ENCODE measurements at places on chromosomes 7 and 10.

DNA sequence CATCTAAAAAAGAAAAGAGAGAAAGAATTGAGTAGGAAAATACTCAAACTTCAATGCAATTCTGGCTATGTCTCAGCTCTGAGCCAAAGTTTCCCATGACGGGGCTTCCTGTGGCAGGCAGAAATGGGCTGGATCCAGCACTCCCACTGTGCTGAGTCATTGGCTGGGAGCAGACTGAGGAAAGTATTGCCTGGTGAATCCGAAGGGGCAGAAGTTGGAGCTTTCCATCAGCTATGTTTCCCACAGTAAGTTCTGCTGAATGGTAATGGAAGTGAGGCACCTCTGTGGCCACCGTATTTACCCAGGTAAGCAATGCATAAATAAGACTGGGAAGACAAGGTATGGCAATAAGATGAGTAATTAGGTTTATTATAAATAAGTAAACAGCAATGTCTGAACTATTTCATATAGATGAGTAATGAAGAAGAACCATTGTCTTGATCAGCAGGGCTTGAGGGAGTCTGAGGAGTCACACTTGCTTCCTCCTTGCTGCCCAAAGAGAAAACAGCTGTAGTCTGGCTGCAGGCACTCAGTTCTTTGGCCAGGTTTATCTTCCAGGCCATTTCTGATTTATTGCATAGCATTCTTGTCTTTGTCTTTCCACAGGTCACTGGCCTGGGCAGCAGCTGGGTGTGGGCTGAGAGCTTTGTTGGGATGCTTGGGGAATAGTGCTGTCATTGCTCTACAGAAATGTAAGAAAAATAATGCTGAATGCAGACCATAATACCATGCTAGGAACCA lies 255.3 kb downstream of the DNAJB9 start:
- DNase-seq = no peak

DNA sequence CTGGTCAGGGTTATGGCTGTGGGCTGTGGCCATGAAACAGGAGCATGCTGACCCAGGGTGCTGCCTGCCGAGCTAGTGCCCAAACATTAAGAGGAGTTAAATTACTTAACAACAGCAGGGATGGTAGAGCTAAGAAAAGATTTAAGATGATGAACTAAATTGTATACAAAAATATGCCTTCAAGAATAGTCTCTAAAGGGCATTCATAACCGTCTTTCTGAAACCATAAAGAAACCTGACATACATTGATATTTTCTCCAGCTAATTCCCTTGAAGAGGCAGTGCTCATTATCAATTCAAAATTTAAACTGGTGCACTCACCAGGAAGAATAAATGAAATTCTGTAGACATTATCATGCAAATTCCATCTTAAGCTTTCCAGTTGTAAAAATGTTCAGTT lies 265.8 kb upstream of the TAC1 start:
- no peak for DNase-seq

- DNase-seq = no peak
These were observed 46.2 kb downstream of the NOC3L start for GRCh38 chr10:94316560-94316959.

DNA sequence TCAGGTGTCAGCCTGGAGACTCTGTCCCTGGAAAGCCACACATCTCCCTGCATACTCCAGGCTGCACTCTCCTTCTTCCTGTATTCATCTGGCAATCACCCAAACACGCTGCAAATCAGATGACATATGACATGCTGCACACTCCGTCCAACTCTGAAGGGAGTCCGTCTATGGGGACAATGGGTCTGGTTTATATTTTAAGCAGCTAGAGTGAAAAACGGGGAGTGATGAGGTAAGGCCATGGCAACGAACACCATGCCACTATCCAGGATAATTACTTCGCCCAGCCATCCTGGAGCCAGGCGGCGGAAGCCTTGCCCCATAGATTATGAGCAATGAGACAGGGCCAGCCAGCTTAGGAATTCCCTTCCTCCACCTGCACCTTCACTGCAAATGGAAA lies 140.1 kb downstream of the PLXNA4 start:
- no peak for DNase-seq

GRCh38 chr10:119479532-119479931 lies 63.0 kb downstream of the RGS10 start:
- no peak for DNase-seq

DNA sequence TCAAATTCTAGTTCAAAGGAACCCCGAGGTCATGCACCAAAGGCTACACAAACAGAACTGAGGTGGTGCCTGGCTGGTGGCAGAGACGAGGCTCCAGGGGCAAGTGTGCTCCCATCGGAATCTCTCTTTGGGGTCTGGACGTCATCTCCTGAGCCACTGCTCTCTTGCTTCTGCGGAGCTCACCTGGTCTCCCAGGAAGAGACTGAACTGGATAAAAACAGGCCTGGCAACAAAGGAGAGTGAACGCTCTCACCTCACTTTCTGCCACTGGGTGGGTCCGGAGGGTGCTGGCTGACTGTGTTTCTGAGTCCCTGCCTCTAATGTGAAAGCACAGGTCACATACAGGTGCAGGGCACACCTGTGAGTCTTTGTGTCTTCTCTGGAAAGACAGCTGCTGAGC lies 22.4 kb downstream of the VIPR2 start:
- DNase-seq = no peak

DNA sequence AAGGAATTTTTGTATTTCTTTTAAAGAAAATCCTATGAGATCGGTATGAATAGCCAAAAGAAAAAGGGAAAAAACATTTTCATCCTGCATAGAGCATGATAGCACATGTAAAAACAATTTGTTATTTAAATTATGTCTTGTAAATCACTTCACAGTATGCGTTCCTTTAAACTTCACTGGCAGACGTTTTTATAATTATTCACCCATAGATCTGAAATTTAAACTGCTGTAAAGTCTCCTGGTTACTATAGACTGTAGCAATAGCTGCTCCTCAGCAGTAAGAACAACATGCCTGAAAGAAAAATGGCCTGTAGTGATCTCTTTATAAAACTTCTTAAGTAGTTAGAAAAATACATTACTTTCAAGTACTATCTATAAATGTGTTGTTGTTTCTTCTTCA lies 26.5 kb downstream of the CAPZA2 start:
- DNase-seq = no peak

GRCh38 chr10:71863203-71863602 lies 12.2 kb upstream of the PSAP start:
- no peak for DNase-seq

- no peak for DNase-seq
These were observed 155.0 kb downstream of the BMPER start for GRCh38 chr7:34060196-34060947.

- no peak for DNase-seq
These were observed 21.0 kb downstream of the AHR start for GRCh38 chr7:17319164-17320101.

- DNase-seq = no peak
These were observed 45.1 kb downstream of the ZMIZ1 start for GRCh38 chr10:79113827-79114226.

GRCh38 chr7:70208236-70209063 lies 610.2 kb downstream of the AUTS2 start:
- no peak for DNase-seq

DNA sequence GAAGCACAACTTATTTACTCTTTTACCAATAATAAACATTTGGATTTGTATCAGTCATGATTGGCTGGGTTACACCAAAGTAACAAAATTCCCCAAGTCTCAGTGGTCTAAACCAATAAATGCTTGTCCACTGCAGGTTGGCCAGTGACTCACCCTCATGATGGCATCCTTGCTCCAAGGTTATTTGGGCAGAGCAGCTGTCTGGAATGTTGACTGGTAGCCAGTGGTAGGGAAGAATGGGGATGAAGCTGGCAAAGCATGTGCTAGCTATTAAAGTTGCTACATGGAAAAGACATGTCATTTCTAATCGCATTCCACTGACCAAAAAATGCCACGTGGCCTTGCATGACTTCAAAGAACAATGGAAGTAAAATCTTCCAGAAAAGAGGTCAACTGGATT lies 1168.7 kb upstream of the CELF2 start:
- no peak for DNase-seq

- DNase-seq = no peak
These were observed 14.0 kb downstream of the C10orf105 start for GRCh38 chr10:71705582-71705981.

DNA sequence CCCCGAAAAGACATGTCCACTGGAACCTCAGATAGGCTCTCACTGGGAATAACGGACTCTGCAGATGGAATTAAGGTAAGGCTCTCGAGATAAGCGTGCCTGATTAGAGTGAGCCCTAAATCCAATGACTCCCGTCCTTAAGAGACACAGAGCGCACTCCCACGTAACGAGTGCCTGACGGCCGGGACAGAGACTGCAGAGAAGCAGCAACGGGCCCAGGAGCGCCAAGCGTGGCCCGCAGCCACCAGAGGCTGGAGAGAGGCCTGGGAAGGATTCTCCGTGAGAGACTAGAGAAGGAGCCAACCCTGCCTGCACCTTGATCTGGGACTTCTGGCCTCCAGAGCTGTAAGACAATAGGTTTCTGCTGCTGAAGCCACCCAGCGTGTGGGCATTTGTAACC lies 20.0 kb upstream of the TNRC18 start:
- no peak for DNase-seq

DNA sequence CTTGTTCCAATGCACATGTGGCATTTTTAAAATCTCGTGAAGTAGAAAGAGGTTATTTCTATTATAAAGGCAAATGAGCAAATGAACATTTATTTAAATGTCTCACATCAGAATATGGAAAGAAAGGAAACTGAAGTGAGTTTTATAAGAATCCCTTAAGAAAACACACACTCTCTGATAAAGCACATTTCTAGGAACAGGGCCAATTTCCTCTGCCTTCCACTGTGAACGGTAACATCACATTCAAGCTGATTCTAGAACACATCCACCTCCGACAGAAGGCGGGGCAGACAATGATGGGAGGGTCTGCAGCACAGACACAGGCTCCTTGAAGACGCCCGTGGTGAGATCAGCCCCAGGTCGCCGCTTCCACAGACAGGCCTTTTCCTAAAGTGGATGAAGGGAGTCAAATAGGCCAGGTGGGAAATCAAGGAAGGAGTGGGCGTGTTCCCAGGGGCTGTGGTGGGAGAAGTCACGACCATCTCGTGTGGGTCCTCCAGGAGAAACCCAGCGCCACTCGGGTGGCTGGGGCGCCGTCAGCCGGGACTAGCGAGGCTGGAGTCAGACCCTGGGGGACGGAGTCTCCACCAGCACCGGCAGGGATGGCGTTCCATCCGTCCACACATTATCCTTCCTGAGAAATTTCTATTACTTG lies 31.1 kb downstream of the PITRM1 start:
- no peak for DNase-seq

- no peak for DNase-seq
These were observed 586.1 kb upstream of the CELF2 start for GRCh38 chr10:10431422-10432066.

DNA sequence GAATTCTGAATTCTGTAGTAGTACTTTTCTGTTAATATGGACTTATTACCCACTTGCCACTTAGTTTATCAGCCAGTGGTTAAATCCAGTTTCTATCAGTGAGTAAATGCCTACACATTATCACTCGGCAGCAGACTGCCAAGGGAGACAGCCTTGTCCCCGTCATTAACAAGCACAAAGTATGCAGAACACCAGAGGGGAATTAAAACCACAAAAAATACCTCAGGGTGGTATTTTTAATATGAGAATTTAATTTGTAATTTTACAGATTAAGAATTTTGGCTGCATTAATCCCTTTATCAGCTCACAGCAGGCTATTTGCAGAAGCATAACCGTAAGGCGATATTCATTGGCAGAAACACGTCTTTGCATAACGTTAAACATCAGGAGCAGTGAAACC lies 150.0 kb upstream of the FZD1 start:
- DNase-seq = no peak

DNA sequence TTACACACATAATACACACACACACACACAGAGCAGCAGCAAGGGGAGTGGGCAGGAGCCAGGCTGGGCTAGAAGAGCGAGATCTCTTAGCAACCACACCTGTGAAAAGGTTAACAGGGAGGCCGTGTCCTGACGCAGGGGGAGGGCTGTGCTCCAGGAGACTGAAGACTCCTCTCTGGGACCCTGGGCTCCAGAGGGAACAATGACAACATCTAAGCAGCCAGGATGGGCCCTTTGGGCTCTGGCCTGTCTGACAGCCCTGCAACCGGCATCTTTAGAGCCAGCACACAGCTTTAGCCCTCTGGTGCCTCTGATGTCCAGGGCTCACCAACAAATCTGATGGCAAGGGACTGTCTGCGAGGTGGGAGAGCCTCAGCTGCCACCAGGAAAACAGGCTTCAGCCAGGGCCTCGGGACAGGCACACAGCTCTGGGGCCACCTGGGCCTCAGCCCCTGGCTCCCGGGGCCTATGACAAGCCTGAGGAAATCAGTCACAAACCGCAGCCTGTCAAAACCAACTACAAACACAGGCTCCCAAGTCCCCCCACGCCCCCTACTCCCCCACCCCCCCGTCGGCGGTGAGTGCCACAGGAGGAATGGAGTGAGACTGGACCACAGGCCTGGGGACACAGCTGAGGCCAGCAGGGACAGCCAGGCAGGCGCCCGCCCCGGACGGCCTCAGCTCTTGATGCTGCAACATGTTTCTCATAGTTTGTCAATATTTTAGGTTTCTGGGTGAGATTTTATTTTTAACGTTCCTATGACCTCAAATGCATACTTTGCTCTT lies 102.8 kb downstream of the TNS3 start:
- DNase-seq = no peak

GRCh38 chr7:137950967-137951366 lies 50.9 kb downstream of the CREB3L2 start:
- DNase-seq = no peak

GRCh38 chr10:124062390-124062789 lies 31.0 kb downstream of the CHST15 start:
- no peak for DNase-seq

DNA sequence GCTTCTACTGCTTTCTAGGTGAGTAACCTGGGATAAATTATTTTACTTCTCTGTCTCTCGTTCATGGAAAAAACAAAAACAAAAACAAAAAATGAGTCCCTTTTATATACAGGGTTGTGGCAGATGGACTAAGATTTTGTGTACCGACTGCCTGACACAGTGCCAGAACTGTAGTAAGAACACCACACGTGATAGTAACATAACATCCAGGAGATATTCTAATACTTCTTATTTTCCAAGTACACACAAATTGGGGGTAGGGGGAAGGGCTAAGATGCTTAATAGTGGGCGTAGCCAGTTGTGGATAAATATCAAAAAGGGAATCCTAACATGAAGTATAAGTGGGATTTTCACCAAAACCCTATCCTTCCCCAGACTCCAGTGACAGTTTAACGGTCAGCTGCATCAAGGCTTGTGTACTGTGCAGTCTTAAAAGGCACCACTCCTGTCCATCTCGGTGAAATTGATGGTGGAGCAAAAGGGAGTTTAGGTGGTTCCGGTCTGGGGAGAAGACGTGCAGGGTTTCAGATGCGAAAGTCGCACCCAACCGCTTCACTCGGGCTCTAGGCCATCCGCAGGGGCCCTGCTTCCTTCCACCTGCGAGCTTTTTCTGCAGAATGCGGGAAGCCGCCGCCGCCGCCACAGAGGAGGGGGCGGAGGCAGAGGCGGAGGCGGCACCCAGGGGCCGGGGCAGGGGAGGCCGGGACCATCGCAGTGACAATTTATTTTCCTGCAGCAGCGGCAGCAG lies at the start of gene STAMBPL1:
STAMBPL1 (plus strand) TSS at position 712 of the 748 bp plus-strand sequence. CDS start 21,464 bp downstream, outside the sequence.
- peak; percentile 20 for DNase-seq
